HCT116 (cell line): ENCODE measurements at places on chromosomes 16 and 17.

DNA sequence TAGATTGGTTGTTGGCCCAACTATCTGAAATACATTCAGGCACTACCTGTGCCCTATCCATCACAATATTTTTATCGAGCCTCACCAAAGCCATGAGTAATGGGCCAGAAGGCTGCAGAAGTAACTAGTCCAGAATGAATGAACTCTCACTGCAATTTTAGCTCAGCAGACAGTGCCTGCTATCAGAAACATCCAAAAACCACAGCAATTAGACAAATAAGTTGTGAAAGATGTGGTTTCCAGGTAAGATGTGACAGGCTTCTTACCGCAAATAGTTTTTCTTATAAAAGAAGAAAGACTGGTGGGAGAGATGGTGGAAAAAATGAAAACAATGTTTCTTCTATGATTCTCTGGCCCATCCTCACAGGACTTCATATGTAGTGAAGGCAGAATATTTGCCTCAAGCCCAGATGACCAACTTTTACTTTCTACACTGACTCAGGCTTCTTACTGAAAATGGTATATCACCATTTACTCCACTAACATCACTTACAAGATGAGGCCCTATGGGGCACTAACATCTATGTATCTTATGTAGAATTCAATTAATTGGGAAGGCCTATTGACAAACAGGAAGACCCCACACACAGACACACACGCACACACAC lies 9.8 kb upstream of the RFFL start:
- no peak for DNase-seq

- no peak for DNase-seq
These were observed 14.5 kb downstream of the KANSL1 start for GRCh38 chr17:46178550-46179214.

GRCh38 chr17:34110315-34110714 lies 144.8 kb upstream of the CCL2 start:
- no peak for DNase-seq

DNA sequence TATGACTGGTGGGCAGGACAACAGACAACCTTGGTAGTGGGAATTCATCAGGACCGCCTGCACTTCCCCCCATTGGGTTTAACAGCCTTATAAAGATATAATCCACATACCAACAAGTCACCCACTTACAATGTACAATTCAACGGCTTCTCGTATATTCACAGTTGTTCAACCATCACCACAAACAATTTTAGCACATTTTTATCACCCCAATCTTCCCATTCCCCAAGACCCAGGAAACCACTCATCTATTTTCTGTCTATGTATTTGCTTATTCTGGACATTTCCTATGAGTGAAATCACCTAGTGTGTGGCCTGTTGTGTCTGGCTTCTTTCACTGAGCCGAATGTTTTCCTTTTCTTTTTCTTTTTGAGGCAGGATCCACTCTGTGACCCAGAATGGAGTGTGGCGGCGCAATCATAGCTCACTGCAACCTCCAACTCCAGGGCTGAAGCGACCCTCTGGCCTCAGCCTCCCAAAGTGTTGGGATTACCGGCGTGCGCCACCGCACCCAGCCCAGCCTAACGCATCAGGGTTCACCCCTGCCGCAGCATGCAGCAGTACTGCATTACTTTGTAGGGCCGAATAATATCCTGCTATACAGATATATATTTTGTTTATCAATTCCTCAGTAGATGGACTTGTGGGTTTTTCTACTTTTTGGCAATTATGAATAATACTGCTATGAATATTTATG lies 10.9 kb downstream of the ANKS3 start:
- no peak for DNase-seq

- no peak for DNase-seq
These were observed 82.1 kb upstream of the GNAO1 start for GRCh38 chr16:56109205-56109604.

DNA sequence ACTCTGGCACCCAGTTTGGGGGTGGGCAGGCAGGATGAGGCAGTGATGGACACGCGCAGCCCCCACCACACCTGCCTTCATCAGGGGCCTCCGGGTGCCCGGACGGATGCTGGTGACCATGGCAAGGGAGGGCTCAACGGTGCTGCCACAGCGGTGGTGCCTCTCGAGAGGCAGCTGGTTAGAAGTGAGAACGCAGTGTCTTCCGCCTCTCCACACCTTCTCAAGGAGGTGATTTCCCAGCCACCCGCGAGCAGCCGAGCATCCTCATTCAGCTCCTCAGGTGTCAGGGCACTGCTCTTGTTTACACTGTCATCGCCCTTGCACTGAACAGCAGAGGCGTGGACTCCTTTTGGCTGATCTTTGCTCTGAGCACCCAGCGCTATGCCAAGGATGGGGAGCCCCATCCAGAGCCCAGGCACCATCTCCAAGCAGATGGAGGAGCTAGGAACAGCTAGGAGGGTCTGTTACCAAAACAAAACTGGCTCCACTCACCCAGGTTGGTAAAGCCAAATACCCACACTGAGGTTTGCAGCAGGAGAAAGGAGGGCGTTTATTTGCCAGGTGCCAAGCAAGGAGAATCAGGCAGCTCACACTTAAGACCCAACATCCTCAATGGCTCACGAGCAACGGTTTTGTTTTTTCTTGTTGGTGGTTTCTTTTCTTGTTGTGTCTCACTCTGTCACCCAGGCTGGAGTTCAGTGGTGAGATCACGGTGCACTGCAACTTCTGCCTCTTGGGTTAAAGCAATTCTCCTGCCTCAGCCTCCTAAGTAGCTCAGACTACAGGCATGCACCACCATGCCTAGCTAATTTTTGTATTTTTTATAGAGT lies 174.3 kb upstream of the TNRC6C start:
- no peak for DNase-seq

DNA sequence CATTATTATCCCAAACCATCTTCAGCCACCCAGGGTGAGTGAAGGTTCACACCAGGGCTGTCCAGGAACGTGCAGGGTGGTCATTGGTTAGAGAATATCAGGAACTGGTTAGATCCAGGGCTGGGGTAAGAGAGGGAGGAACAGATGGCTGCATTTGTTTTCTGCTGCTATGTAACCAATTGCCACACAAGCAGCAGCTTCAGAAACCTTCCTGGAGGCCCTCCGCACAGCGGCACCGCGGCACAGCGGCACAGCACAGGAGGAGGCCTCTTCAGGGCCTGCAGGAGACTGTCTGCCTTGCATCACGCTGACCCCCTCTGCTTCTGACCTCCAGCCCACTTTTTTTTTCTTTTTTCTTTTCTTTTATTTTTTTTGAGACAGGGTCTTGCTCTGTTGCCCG lies 86.1 kb downstream of the KCNJ12 start:
- no peak for DNase-seq

DNA sequence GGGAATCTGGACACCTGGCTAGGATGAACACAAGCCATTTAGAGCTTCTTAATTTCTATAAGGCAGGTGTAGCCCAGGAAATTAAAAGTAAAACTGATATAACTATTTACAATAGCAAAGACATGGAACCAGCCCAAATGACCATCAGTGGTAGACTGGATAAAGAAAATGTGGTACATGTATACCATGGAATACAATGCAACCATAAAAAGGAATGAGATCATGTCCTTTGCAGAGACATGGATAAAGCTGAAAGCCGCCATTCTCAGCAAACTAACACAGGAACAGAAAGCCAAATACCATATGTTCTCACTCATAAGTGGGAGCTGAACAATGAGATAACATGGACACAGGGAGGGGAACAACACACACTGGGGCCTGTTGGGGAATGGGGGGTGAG lies 19.4 kb downstream of the FAHD1 start:
- DNase-seq: no peak

DNA sequence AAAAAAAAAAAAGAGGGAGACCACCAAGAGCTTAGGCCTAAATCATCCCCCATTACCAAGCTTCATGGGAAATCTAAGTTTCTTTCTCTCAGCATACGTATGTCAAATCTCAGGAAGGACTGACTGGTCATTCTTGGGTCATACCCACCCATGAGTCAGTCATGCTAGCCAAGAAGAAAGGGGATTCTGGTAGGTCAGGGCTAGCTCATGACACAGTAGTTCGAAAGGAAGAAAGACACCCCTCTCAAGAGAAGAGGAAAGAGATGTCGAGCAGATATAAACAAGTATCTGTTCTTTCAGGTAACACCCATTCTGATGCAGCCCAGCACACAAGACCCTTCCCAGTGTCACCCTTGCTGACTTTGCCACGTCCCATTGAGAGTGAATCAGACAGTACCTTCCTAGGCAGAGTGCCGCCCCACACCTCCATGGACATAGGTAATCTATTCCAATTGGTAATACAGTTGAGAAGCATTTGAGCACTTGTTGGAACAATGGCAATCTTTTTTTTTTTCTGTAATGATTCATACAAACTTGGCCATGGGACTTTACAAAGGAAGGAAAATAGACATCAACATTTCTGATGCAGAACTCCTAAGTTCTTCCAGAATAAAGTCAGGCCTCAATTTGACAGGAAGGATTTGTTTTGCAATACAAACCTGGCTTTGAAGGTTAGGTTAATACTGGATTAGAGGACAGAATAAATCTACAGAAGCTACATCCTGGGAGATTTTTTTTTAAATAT lies 38.2 kb downstream of the COPRS start:
- no peak for DNase-seq

DNA sequence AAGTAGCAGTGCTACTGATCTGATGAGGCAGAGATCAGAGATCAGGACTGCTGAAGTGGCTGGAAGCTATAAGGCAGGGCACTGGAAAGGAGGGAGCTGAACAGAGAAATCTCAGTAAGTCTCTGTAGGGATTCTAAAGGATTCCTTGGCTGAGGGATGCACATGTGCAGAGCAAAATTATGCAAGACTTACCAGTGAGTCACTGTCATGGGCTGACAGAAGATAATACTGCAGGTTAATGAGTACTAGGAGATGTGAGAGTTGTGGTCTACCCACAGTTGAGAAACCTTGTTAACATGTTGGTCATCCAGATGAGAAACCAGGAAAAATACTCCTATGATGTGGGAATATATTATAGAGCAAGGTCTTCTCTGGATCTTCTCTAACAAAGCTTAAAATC lies 378.1 kb downstream of the HAPSTR1 start:
- DNase-seq: no peak

- no peak for DNase-seq
These were observed 72.2 kb upstream of the CREBBP start for GRCh38 chr16:3952737-3953131.

DNA sequence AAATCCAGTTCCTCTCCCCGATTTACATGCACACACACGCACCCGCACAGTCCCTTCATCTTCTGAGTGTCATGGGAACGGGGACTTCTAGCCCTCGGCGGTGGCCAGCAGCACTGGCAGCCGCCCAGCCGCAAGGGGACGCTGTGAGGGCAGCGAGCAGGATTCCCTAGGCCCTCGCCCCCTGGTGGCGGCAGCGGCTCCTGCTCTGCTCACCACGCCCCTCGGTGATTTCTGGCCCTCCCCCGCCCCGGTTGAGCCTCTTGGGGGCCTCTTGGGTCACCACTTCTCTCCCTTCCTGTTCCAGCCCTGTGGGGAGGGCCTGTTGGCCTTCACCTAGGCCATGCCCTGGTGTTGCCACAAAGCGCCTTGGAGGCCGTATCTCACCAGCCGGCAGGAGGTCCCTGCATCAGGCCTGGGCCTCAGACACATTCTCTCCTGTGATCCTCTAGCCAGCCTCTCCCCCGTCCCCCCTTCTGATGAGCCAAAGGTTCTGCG lies 75.2 kb upstream of the KSR1 start:
- DNase-seq: peak; percentile 74

- no peak for DNase-seq
These were observed 76.0 kb downstream of the MARCHF10 start for GRCh38 chr17:62732125-62732524.

DNA sequence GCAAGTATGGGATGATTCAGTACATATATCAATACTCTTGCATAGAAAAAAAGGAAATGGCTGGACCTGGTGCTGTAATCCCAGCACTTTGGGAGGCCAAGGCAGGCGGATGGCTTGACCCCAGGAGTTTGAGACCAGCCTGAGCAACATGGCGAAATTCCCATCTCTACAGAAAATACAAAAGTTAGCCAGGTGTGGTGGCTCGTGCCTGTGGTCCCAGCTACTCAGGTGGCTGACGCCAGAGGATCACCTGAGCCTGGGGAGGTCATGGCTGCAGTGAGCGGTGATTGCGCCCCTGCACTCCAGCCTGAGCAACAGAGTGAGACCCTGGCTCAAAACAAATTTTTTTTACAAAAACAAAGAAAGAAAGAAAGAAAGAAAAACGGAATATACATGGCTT lies 7.1 kb upstream of the SGF29 start:
- DNase-seq: no peak

- no peak for DNase-seq
These were observed 14.5 kb downstream of the SPIRE2 start for GRCh38 chr16:89842471-89843408.

- DNase-seq: peak; percentile 73
These were observed 11.3 kb upstream of the CHST6 start for GRCh38 chr16:75506574-75506973.

DNA sequence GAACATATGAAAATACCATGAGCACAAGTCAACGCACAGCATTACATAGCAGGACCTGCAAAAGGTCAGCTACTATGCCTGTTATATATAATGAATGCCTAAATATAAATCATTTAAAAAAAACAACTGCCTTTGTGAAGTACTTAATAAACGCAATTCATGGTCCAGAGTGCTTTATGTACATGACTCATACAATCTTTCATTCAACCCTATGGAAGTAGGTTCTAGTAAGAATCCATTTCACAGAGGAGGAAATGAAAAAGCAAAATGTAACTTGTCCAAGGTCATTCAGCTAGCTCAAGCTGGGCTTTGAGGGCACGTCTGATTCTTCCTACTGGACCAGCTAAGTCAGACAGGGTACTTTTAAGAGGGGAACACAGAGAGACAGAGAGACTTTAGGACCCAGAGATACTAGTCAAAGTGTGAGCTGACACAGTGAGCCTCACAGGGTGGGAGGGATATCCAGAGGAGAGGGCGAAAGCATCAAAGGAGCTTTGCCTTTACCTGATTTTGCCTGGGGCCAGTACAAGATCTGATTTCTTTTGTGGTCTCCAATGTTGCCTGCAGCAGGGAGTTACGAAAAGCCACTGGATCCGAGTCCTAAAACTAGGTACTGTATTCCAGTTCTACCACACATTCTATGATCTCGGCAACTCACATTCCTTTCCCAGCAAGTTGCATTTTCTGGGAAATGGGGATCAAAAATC lies 83.4 kb upstream of the ZFHX3 start:
- no peak for DNase-seq

DNA sequence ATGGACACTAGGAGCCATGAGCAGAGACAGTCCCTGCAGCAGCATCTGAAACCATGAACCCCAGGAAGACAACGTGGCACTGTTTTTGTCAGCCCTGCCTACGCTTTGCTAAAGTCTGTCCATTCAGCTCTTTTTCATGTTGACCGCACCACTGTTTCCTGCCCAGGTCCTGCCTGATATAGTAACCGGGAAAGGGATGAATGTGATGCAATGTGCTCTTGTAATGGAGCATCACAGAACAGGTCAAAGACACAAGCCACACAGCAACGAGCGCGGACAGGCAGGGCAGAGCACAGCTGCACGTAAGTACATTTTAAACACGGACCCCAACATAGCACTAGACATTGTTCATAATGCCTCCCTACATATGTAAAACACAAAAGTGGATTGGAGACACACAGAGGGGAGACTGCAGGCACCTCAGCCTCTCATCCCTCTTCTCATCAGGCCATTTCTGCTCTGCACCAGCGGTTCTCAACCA lies 16.9 kb upstream of the TNFRSF13B start:
- no peak for DNase-seq
